Cerebellum (tissue), 4 donors: ENCODE measurements at places on chromosomes 3 and 15.

DNA sequence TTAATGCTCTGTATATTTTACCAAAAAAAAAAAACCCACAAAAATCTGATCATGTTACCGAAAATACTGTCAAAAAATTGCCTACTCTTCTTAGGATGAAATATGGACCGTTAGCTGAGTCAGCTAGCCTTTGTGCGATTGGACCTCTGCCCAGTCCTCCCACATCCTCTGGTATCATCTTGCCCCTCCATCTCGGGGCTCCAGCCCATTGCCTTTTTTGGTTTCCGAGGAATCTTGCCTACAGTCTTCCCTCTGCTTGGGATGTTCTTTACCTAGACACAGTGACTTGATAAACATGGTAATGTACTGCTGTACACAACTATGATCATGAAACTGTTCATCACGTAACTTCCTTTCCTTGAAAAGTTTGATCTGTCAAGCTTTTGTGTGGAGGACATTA lies 371.4 kb downstream of the SV2B start:
- no peak for DNase-seq

DNA sequence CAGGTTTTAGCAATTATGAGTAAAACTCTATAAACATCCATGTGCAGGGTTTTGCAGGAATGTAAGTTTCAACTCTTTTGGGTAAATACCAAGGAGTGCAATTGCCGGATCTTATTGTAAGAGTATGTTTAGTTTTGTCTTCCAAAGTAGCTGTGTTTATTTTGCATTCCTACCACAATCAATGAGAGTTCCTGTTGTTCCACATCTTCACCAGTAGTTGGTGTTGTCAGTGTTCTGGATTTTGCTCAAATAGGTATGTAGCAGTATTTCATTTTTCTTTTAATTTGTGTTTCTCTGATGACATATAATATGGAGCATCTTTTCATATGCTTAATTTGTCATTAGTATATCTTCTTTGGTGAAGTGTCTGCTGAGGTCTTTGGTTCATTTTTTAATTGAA lies 185.1 kb upstream of the GALNT15 start:
- DNase-seq = no peak

- DNase-seq = no peak
These were observed 31.2 kb upstream of the PTX3 start for GRCh38 chr3:157405457-157405856.

GRCh38 chr15:84714821-84715220 lies 1.1 kb downstream of the SEC11A start:
- no peak for DNase-seq

DNA sequence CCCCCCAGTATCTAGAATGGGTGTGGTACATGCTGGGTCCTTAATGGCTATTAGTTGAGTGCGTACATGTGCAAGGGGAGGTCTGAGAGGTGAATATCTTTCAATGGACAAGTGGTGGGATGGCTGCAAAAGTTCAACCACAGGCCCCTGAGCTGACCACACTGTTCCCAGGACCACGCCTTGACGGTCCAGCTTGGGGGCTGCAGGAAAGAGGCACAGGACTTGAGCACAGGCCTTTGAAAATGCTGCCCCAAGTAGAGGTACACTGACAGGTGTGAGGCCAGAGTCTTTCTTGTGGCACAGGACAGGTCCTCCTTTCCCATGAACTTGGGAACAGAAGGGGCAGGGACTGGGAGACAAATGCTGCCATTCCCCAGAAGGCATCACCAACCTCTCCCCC lies 24.0 kb downstream of the AMOTL2 start:
- DNase-seq = no peak

GRCh38 chr15:43268111-43269105 lies 1.7 kb upstream of the TGM5 start:
- DNase-seq = no peak

DNA sequence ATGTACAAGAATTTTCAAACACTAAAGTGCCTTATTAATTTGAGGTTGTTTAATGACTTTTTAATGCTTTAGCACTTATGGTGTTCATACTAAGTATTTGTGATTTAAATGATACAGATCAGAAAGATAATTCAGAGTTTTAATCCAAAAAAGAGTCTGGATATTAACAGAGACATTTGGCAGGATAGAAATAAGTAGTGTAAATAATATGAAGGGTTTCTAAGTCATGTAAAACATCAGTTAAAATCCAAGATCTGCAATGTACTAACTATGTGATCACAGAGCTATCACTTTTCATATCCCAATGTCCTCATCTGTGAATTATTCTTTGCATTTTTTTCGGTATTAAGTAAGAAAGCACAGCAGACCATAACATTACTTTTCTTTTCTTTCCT lies 62.9 kb downstream of the CD200 start:
- DNase-seq = no peak

GRCh38 chr15:94875550-94875949 lies 644.2 kb downstream of the MCTP2 start:
- DNase-seq = no peak

GRCh38 chr3:119809249-119810017 lies 27.5 kb downstream of the NR1I2 start:
- no peak for DNase-seq

DNA sequence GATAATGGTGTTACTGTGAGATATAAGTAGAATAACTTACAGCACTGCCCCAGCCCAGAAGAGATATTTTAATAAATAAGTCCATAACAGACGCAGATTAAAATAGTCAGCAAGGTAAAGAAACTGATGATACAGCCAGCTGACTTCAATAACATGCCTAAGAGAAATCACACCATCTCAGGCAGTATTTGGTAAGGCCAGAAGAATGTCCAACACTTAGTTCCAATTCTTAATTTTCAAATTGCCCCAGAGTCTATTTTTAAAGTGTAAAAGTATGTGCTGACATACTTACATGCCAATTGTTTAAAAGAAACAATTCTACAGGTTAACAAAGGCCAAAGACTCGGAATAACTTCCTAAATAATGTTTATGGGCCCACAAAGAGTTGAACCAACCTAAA lies 1.6 kb downstream of the GNB4 start:
- DNase-seq = no peak

DNA sequence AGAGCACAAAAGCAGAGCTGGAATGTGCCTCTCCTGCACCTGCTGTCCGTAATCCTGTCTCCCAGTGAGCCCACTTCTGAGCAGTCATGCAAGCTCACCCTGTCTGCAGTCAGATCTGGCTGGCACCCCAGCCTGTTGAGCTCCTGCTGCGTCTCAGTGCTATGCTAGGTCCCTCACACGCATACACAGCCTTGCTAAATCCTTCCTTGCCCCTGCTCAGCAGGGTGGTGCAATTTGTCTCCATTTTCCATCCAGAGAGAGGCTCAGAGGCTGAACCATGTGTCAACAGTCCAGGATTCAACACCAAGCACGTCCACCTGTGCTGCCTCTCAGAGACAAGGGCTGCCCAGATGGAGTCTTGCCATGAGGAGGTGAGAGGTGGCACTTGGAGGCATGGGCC lies 11.0 kb downstream of the POMGNT2 start:
- peak; percentile 56 for DNase-seq

DNA sequence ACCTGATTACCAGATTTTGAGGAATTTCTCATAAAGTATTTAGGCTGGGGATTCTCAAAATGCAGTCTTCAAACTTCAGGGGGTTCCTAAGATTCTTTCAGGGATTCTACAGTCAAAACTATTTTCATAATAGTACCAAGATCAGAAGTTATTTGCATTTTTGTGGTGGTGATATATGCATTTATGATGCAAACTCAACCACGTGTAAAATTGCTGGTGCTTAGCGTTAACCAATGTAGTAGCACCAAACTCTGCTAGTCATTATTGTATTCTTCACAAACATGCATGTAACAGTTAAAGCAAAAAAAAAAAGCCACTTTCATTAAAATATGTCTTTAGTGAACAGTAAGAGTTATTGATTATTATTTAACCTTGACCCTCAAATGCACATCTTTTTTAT lies 274.9 kb upstream of the DNAJC19 start:
- no peak for DNase-seq

GRCh38 chr3:170660139-170660538 lies 74.3 kb upstream of the SLC7A14 start:
- no peak for DNase-seq

DNA sequence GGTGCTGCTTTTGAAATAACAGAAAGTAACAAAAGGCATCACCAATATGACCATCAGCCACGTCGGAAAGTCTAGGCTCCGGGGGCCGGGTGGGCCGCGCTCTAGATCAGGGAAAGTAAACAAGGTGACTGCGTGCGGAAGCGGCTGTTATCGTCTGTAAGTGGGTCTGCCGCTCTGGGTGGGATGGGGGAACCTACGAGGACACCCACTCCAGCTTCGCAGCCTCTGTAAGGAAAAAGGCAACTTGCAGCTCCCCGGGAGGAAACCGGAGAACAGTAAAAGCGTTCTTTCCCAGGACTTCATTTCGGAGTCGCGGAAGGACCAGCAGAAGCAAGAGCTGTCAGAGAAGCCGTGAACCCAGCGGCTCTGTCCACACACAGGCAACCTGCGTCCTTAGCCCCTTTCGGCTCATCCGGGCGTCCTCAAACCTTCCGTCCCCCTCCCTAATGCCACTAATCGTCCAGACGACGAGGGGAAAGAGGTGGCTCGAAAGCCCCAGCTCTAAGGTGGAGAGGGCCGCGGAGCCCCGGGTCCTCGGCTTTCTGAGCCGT lies 461 bp downstream of the XRN1 start:
- DNase-seq = peak; percentile 35

- no peak for DNase-seq
These were observed 295.3 kb upstream of the SLITRK3 start for GRCh38 chr3:165491487-165491886.

DNA sequence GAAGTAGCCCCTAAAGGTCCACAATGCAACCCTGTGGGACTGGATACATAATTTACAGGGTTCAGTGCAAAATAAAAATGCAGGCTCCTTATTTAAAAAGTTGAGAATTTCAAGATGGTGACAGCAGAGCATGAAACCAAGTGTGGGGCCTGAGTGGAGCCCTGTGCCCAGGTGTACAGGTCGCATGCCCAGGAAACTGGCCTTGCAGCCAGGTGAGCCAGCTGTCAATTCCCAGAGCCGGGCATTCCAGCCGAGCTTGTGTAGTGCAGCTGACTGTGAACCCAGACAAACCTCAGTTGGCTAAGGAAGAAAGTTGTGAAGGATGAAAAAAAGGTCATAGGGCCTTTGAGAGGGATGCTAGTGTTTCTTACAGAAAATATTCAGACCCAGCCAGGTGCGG lies 27.6 kb downstream of the POPDC2 start:
- no peak for DNase-seq

GRCh38 chr3:139265131-139266016 lies 78.4 kb upstream of the MRPS22 start:
- DNase-seq = no peak

DNA sequence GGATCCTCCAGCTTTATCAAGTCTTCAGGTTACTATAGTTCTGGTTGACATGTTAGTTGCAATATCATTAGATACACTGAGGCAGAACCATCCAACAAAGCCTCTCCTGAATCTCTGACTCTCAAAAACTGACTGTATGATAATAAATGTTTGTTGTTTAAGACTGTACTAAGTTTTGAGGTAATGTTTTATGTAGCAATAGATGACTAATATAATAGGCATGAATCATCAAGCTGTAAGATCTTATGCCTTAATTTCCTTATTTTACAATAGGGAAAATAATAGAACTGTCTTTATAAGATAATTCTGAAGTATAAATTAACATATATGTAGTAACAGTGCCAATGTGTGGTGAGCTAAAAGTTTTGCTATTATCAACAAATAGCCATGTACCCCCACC lies 88.9 kb upstream of the TBC1D5 start:
- DNase-seq = no peak

DNA sequence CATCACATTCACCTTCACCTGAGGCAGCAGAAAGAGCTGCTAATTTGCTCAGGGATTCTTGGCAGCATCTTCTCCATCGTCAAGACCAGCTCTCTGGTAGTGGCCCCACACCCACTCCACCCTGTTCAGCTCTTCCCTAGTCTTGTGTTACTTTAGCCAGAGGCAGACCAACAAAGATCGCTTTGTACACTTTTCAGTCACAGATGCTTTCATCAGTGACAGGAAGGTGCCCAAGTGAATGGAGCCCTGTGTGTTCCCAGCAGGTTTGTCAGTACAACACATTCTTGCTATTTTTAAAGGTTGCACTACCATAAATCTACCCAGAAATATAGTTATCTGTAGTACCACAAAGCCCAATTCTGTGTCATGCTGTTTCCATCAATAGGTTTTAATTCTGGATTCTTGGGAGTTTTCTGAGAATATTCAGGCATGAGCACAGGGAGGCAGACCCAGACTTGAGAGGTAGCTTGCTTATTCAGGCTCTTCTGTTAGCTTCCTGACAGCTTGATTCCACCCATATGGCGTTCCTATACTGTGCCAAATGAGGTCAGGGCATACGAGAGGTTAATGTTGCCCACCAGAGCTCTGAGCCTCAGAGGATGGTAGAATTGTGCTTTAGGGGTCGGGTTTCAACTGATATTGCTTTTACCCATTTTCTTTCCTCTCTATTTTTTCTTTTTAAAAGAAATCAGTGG lies 109.8 kb upstream of the MANF start:
- DNase-seq = peak; percentile 47

DNA sequence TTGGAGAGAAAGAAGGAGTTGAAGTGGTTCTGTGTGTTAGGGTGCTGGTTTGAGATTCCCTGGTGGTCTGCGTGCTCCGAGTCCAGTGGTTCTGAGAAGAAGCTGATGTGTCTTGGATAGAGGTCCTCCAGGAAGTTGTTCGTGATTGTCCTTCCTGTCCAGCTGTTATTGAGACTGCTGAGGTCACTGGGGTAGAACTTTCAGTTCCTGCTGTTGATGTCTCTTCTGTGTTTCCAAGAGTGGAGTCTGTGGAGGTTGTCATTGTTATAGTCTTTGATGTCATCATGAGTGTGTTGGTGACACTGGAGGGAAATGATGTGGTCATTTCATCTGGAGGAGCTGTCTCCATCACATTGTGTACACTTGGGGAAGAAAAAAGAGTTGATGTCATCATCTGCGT lies 20.8 kb downstream of the MUC4 start:
- no peak for DNase-seq

DNA sequence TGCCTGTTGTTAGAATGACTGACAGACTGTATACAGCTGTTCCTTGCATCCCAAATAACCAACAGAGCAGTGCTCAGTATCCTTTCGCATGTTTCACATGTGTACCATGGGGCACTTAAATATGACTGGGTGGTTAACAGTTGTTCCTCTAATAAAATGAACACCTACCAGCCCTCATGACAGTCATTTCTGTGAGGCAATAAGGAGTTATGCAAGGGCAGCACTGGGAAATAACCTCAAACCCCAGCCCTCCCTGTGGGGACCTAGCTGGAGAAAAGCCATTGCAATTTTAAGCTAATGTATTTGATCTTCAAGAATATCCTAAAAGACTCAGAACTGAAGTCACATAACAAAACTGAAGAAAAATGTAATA lies 7.3 kb downstream of the RFT1 start:
- DNase-seq = no peak
